Hepatocyte (in vitro differentiated cells): ENCODE measurements at places on chromosomes 5 and 9. TPM values are rescaled to one million over a fixed set of nuclear protein-coding genes. Genes with fewer than 3 reads are reported as not detected.

The PDLIM4 gene
- 102 and 125 TPM in 2 replicates for polyA plus RNA-seq

The OTULINL gene
- polyA plus RNA-seq: 29.0 and 35.4 TPM in 2 replicates

DNA sequence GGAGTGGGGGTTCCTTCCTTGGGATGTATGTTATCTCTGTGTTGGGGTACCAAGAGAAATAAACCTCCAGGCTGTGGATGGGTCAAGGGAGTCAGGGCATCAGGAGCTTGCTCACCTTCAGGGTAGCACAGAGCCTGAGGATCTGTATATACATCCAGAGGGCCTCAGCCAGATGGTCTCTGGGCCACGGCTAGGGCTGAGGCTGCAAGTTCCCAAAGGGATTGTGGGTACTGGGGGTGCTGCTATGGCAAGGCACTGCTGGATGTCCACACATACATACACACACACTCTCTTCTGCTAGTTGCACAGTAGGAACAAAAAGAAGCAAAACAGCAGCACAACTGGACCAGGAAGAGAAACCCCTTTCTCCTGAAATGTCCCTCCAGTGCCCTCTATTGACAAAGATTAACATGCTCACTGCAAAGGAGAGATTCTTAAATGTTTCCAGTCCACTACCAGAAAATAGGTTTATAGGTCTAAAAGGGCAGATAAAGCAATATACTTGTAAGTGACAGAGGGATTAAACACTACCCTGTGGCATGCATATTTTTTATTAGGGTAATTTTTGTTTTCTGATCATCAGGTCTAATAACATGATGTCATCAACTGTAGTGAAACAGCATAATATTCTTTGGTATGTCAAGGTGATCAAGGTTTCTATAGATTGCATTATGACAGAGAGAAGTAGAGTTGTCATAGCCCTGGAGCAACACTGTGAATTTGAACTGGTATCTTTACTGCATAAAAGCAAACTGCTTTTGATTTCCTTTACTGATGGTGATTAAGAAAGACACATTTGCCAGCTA is 56.3 kb upstream of the KCNN2 start:
- H3K27me3 ChIP-seq: no peaks in the 10 kb centered on the region
- no peak overlapping the region for H3K27ac ChIP-seq
- H3K4me3 ChIP-seq: no peak overlapping the region
- DNase-seq: peak; percentile 53
- no peaks in the 10 kb centered on the region for H3K4me1 ChIP-seq

DNA sequence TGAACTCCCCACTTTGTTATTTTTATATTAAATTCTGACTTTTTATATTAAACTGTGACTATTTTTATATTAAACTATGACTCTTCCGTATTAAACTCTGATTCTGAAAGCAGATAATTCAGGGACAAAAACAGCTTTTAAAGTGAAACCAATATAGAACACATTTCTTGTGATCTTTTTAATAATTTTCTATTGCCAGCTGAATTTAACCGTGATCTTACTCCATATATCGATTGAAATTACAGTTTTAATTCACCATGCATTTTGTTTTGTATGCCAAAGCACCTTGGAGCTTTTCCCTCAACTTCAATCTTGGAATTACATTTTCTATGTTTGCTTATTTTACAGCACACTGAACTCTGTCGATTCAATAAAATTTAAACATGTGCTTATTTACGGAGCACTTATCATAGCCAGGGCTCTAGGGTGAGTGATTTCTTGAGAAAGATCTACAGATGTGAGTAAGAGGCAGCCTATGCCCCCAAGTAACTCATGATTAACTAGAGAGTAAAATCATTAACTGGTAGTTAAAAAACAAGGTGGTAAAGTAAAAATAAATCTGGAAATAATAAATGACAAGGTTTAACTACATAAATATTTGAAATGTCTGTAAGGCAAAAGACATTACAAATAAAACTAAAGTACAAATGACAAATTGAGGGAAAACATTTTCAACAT is 72.9 kb upstream of the ALDH1B1 start:
- no peaks in the 10 kb centered on the region for H3K36me3 ChIP-seq
- DNase-seq: no peak
- H3K4me1 ChIP-seq: peaks cover 14% of the 10 kb centered on the region
- H3K4me3 ChIP-seq: no peak overlapping the region
- H3K27ac ChIP-seq: peak overlapping the region; percentile 48
- no peaks in the 10 kb centered on the region for H3K27me3 ChIP-seq

GRCh38 chr9:133888048-133888808 is 103.9 kb downstream of the VAV2 start:
- no peaks in the 10 kb centered on the region for H3K36me3 ChIP-seq
- DNase-seq: peak; percentile 63
- H3K4me1 ChIP-seq: peaks cover 45% of the 10 kb centered on the region
- no peaks in the 10 kb centered on the region for H3K27me3 ChIP-seq
- no peak overlapping the region for H3K4me3 ChIP-seq

The TAF11L5 gene
- not detected in 2 replicates for polyA plus RNA-seq

DNA sequence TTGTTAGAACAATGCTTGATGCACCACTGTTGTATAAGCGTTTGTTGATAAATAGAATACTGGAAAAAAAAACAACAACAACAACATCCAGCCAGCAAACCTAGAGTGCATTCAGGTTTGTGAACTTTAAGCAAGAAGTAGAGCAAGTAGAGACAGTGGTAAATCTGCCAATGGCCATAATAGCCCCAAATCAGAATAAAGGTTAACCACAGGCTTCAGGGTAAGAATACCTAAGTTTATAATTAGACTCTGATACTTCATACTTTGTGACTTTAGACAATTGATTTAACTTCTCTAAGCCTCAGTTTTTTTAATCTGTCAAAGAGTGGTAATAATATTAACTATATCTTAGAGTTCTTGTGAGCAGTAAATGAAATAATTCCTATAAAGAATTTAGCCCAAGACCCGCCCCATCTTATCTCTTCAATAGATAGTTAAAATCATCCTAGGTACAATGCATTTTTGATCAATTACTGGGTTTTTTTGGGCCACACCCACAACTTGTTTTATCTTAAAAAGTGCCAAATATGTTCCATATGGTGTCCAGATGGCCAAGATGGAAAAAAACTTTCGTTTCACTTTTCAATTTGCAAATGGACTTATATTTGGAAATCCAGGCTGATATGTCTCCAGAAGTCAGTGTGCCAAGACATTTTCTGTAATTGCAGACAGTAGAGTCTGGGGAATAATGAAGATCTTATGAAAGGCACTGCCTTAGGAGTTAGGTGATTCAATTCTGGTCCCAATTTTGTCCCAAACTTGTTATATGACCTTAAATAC is 24.5 kb upstream of the DPYSL3 start:
- no peak overlapping the region for H3K4me3 ChIP-seq
- peaks cover 9% of the 10 kb centered on the region for H3K4me1 ChIP-seq
- H3K27me3 ChIP-seq: no peaks in the 10 kb centered on the region

The IFNE gene
- polyA plus RNA-seq: not detected in 2 replicates

DNA sequence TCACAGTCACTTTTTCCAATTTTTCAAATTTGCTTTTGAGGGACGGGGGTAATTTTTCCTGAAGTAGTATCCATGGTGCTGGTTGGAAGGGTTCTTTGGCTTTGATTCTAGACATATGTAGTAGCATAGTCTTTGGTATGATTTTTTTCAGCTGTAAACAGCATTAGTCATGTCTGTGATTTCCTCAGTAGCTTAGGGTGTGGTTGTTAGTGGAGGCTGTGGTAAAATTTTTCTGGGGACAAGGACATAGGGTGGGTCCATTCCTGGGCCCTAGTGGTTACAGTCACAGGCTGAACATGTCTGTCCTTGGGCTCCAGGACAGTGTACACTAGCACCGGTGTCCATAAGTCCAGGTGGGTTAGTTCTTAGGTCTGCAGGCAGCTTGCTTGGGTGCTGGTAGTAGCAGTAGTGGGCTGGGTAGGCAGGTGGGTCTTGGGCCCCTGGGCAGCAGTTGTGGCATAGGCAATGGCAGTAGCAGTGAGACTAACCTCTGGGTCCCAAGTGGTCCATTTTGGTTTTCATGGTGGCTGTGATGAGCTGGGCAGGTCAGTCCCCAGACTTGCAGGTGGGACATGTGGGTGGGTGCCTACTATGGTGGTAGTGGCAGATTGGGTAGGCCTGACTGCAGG is 100.0 kb upstream of the CXCL14 start:
- no peaks in the 10 kb centered on the region for H3K36me3 ChIP-seq
- H3K4me1 ChIP-seq: no peaks in the 10 kb centered on the region
- peak; percentile 1 for DNase-seq
- H3K4me3 ChIP-seq: no peak overlapping the region

DNA sequence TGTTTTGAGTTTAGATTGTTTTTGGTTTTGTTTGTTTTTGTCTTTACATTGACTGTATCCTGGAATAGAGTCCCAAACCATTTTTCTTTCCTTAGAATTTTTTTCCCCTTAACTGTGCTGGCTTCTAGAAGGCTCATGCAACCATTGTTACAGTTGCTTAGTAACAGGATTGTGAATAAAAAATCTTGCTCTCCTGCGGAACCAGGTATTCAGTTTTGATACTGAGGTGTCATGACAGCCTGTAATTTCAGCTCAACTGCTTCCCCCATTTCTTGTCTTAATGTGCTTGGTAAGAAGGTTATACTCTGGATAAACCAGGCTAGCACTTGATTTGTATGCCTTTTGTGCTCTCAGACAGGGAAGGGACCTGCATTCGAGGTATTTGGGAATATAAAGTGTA is 42.1 kb downstream of the FOCAD start:
- H3K4me3 ChIP-seq: no peak overlapping the region
- H3K36me3 ChIP-seq: no peaks in the 10 kb centered on the region
- DNase-seq: no peak
